ENCODE measurements at places on chromosomes 2 and 18.
A peak's percentile ranks its signal among the peaks of the same experiment; 100 is the strongest.

DNA sequence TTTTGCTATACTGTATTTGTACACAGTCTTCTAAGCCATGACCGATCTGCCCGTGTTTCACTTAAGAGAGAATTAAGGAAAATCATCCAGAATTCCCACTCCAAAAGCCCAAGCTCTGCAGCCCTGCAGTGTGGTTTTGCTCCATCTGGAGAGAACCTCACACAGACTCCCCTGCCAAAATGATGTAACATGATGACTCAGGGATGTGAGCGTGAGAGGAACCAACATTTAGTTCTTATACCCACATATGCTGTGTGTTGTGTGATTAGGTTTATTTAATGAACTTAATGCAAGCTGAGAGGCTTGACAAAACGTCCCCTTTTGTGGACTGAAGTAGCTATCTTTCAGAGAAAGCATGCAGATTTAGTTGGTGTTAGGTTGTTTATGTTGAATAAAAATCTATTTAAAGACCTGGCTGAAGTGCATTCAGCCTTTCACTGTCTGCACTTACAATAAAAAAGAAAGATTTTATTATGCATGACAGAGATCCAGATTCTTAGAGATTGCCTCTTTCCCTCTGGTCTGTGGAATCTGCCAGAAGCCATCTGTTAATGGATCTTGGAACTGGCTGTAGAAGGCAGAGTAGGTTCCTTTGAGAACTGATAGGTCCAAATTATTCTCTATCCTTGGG, 6.3 kb downstream of the RAB12 start:
- DNase-seq, result no peak

DNA sequence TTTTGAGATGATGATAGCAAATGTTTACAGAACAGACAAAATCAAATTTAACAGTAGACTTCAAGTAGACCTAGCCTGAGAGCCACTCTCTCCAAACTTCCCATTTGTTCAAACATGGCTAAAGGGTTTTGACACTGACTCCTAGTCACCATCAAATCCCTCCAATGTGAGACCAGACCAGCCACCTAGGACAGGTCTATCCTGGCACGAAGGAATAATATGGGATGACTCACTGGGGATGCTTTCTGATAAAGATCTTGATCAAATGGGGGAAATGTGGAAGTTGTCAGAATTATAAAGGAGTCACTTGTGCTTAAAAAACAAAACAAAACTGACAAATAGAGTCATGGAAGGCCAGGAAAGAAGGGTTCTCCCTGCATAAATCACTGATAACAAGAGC, 95.7 kb downstream of the EDAR start:
- DNase-seq, result no peak

- DNase-seq, result no peak
Observed at GRCh38 chr2:27412419-27413152, 3.2 kb upstream of the PPM1G start.

- peak; percentile 55 for DNase-seq
Observed at GRCh38 chr18:45670281-45670962, 53.6 kb upstream of the SLC14A1 start.

DNA sequence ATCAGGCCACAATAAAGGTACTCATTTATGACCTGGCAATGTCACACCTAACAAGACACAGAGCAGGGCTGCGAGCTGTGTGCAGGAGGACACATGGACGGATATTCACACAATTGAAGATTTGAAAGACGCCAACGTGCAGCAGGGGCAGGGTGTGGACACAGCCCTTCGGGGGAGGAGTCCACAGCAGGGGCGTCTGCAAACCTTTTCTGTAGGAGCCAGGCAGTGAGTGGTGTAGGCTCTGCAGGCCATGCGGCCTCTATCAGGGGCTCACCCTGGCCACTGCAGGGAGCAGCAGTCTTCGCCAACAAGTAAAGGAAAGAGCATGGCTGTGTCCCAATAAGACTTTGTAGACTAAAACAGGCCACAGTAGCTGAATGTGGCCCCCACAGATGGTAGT, 125.7 kb upstream of the SNTG2 start:
- DNase-seq, result no peak

- no peak for DNase-seq
Observed at GRCh38 chr18:71329114-71329513, 1040.3 kb downstream of the SOCS6 start.

DNA sequence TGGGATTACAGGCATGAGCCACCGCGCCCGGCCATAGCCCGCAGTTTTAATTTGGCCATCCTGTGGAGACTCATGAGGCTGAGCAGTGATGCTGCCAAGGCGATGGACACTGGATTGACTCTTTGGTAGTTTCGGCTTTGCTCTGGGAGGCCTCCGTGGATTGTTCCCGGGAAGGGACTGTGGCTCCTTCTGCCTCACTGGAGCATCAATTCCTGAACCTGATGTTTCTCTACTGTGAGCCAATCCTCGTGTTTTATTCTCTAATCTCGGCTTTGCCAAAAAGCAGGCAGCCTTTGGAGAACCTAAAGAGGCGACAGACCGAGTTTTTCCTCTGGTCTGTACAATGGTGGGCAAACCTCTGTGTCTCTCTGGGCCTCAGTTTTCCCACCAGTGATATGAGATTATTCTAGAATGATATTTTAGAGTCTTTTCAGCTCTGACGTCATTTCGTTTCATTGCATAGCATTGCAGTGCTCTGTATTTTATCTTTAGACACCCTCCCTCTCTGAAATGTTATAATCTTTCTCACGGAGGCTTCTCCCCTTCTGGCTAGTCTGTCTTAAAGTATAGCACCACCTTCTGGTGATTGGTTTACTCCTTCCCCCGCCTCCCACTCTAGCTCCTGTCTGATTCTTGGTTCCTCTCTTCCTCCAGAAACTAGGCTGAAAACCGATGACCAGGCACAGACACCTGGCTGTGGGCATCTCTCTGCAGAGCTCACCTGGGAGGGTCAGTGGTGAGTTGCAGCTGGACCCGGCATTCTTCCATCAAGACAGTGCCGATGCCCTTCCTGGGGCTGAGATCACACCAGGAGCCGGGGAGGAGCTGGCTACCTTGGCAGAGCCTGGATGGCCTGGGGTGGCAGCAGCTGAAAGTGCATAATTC, 341.3 kb downstream of the MYCN start:
- DNase-seq, result no peak

DNA sequence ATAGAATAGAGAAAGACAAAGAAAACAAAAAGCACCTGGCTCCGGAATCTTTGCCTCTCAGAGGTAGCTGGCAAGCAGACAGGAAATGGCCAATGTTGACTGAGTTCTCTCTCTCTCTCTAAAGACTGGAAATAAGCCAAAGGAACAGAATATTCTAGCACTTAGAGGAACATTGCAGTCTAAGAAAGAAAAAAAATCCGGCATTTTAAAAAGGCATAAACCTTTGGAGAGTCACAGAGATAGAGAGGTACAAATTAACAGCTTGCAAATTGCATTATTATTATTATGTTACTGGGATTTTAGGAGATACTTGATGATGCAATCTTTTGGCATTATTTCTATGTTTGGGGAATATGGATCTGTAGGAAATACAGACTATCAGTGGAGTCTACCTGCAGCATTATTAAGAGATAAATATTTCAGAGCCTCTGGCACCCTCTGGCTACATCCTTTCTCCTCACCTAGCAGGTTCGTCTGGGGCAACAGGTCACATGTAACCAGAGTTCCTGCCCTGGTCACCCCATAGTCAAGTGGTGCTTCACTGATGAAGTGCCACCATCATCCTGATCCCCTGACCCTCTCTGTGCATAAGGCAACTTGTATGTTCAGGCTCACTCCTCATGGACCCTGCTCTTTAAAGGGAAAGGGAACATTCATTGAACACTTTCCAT, 318.9 kb upstream of the ACVR2A start:
- DNase-seq, result no peak

DNA sequence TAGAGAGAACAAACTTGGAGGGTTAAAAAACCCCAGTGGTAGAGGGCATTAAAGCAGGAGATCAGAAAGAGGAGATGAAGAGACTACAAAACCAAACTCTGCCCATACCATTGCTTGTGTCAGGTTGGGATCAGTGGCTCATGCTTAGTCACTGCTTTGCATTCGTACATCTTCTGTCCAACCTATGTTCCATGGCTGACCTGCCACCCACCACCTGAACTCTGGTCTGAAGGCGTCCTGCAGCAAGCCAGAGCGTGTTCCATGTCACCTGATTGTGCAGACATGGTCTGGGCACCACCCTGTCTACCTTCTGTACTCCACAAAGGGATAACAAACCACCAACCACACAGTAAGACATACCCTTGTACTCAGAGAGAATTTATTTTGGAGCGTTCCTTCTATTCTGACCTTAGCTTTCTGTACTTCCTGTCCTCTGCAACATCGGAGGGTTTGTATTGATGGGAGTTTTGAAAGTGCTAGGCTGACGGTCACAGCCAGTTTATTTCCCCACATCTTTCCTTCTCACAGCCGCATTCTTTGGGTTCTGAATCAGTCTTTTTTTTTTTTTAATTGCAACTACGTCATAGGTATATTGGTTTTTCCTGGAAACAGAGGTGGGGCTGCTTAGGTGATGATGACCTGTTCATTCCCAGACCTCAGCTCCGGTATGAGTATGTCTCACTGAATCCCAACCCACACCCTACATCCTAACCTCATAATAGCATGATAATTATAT, 88.3 kb downstream of the SOWAHC start:
- DNase-seq, result no peak

- DNase-seq, result no peak
Observed at GRCh38 chr2:240517342-240517741, 40.4 kb downstream of the ANKMY1 start.

GRCh38 chr2:231715988-231716616, 7.8 kb downstream of the PTMA start:
- no peak for DNase-seq

DNA sequence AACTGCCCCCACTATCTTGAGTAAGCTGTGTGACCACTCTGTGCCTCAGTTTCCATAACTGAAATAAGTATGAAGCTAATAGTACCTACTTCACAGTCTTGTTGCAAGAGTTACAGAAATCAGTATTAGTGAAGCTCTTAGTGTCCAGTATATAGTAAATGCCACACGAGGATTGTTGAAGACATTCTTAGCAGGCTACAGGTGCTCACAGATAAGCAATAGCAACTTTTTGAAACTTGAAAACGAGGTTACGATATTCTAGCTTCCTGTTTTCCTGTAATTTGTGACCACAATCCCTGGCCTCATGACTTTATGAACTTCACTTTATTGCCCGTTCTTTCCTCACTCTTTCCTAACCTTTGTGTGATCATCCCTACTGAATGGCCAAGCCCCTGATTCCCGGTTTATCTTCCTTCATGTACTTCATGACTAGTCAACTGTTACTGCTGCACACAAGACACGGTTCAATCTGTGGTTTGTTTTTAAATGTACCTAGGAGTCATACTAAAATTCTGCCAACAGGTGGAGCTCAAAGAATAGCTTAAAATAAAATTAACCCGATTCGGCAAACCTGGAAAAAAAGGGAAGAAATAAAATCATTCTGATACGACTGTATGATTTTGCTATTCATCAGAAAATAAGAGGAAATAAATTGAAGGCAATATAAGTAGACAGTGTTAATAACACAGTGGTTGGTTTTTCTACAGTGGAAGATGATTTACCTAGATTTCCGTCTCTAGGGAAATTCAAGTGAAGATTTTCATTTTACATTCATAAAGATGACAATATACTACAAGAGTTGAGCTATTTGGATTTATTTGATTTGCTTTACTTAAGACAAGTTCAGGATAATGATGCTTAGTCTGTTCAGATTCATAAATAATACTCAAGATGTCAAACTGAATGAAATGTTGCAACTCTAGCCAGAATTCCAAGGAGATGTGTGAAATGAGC, 38.1 kb upstream of the STAT1 start:
- peak; percentile 69 for DNase-seq

- DNase-seq, result no peak
Observed at GRCh38 chr2:120262761-120263428, 10.2 kb downstream of the RALB start.

GRCh38 chr2:235165631-235166030, 213.8 kb downstream of the SH3BP4 start:
- DNase-seq, result no peak

DNA sequence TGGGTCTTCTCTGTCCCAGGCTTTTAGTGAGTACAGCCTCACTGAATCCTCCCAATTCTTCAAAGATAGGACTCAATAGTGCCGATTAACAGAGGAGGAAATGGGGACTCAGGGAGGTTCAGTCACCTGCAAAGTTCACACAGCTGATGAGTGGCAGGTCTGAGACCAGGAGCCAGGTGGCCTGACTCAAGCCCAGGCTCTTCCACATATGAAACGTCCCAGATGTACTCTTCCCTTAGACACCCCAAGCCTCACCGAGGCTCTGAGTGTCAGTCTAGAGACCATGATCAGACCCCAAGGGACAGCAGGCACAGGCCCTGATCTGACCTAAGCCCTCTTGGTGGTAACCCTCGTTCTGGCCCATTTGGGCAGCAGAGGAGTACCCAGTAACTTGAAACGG, 115.2 kb downstream of the INHBB start:
- no peak for DNase-seq

Data from CD4-positive, alpha-beta T cell treated with Interleukin-15 for 4 hours (primary cell).